ENCODE measurements at places on chromosomes 7 and 10.

DNA sequence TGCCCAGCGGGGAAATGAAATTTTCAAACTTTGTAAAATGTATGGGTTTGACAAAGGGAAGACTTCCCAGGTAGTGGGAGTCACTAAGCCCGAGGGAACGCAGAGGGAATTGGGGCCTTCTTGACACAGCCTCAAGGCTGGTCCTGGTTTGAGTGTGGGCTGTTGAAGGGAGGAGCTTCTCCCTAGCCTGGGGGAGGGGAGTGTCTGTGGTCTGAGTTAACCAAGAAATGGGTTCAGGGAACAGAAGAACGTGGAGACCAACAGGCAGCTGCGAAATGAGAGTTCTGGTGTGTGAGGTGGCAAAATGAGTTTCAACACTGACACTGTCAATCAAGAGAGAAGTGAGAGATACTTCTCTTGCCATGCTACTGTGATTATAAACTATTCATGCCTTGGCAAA, 32.7 kb upstream of the BAMBI start:
- peak; percentile 18 for DNase-seq

GRCh38 chr7:36336390-36336789, 53.3 kb upstream of the ANLN start:
- peak; percentile 87 for DNase-seq

DNA sequence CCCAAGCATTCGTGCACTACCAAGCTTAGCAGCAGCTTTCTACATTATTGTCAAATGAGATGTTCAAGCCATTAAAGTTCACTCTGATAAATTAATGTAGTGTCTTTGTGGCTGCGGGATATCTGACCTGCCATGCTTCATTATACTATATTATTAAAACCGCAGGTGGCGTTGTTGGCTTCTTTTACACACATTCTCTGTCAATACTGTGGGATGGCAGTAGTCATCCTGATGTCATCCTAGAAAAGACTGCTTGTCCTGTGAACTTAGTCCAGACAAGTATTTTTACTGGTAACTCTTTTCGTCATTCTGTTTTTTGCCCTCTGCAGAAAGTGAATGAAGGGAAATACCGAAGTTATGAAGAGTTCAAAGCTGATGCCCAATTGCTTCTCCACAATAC, 103.9 kb downstream of the ZMYND11 start:
- no peak for DNase-seq

- no peak for DNase-seq
Measured at GRCh38 chr7:14841869-14842268, 60.7 kb downstream of the DGKB start.

DNA sequence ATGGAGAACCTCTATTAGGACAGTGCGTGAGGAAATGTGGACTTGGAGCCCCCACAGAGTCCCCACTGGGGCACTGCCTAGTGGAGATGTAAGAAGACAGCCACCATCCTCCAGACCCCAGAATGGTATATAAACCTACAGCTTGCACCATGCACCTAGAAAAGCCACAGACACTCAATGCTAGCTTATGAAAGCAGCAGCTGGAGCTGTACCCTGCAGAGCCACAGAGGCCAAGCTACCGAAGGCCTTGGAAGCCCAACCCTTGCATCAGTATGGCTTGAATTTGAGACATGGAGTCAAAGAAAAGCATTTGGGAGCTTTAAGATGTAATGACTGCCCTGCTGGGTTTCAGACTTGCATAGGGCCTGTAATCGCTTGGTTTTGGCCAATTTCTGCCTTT, 361.3 kb downstream of the ZNF248 start:
- no peak for DNase-seq

DNA sequence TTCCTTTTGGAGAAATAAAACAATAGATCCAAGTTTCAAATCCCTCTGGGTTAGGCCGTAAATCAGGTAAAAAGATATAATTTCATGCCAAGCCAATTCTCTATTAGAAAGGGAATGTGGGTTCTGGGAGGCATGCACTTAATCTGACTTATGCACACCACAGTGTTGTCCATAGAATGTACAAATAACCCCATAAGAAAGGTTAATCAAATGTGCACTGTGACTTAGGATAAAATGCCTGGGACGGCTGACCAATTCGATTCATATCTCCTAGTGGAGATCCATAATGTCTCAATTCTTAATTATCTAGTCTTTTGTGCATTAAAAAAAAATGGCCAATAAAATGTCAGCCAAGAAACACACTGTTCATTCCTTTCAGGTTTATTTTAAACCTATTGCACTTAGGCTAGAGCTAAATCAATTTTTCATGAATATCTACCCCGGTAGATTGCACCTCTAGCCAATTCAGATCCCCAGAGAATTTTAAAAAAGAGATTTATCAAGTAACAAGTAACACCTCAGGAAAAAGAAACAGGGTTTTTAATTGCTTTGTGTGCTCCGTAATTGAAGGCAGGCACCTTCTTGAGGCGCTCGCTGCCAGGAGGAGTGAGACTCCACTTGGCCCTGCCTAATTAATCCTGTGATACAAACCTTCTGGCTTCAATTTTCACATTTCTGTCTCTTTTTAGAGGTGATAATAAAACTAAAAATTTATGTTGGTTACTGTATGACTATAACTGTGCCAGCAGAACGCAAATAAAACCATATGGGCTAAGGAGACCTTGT, 265.1 kb downstream of the ETV1 start:
- DNase-seq = no peak

DNA sequence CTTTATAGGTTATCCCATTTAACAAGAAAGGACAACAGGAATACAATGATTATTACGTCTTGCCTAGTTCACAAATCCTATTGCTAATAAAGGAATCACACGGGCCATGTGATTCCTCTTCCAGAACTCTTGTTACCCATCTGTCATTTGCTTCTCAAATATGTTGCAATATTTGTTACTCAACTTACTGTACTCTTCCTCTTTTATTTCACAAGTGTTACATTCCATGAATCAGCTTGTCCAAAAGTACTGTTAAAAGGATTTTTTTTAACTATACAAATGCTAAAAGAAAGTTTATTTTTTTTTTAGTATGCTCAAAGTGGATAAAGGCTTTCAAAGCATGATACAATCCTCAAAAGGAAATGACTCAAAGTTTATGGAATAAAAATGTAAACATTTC, 3.9 kb upstream of the CD36 start:
- DNase-seq = peak; percentile 74

- DNase-seq = no peak
Measured at GRCh38 chr7:133315332-133316040, 62.6 kb downstream of the EXOC4 start.

GRCh38 chr10:59684006-59684405, 25.6 kb downstream of the SLC16A9 start:
- no peak for DNase-seq

DNA sequence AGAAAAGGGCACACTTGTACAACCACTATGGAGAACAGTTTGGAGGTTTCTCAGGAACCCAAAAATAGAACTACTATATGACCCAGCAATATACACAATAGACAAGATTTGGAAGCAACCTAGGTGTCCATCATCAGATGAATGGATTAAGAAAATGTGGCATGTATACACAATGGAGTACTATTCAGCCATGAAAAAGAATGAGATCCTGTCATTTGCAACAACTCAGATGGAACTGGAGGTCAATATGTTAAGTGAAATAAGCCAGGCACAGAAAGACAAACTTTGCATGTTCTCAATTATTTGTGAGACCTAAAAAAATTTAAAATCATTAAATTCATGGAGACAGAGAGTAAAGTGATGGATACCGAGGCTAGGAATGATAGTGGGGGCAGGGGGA, 118.8 kb downstream of the ZNF467 start:
- no peak for DNase-seq

GRCh38 chr10:42640610-42641229, 2.4 kb upstream of the ZNF33B start:
- DNase-seq = no peak

GRCh38 chr10:78944723-78945312, 123.9 kb upstream of the ZMIZ1 start:
- peak; percentile 23 for DNase-seq
